ENCODE measurements at places on chromosomes 4 and X.

GRCh38 chr4:102687373-102687981 is 73.3 kb downstream of the MANBA start:
- DNase-seq, result no peak

DNA sequence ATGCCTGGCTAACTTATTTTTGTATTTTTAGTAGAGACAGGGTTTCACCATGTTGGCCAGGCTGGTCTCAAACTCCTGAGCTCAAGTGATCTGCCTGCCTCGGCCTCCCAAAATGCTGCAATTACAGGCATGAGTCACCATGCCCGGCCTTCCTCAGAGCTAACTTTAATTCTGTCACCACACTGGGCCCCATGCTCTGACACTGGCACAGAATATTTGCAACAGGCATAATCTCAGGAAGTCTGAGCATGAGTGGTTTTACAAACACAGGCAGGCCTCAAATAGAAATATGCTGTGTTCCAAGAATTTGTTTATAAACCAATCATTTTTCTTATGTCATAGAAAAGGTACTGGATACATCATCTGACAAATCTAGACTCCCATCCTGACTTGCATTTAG is 32.7 kb upstream of the FAM9C start:
- no peak for DNase-seq

- no peak for DNase-seq
Observed at GRCh38 chr4:113607998-113608397, 153.5 kb downstream of the CAMK2D start.

GRCh38 chr4:98771959-98772632 is 113.7 kb upstream of the TSPAN5 start:
- DNase-seq, result no peak

GRCh38 chr4:41681054-41681453 is 67.5 kb downstream of the PHOX2B start:
- DNase-seq, result no peak

DNA sequence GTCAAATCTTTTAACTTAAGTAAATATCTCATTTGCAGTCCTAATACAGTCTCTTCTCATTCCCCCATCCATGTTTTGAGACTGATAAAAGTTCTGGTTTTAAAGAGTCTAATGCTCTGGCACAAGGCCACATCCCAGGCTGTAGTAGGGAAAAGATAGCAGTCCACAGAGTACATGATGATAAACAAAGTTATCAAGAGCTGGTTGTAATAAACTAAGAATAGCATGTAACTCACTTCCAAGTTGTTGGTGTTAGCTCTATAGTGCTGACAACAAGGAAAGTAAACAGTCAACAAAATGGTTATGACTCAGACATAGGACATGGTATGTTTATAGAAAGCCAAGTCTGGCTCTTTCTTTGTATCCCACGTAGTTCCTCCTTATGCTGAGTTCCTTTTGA is 21.8 kb upstream of the AREG start:
- DNase-seq, result no peak

DNA sequence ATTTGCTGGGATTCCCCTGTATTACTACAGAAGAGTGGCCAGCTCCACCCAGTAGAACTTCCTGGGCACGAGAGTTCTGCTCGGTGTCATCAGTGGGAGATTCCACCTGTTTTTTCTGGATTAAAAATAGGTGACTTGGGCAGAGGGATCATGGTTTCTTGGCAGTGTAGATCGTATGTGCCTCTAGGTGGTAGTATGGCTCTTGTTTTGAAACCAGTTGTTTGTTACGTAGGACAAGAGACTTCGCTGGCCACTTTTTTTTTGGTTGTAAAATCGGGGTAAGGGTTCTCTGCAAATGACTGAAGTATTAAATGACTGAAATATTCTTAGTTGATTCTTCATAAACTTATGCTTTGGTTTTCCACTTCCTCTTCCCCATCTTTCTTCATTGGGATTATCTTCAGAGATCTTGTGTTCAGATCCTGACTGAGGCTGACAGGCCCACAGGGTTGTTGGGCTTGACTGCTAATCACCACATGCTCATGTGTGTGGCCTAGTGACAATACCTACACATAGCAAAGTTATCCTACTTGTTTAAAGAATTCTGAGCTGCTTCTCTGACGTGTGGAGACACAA is 43.8 kb upstream of the WDR1 start:
- no peak for DNase-seq

- no peak for DNase-seq
Observed at GRCh38 chrX:79169484-79169883, 25.0 kb downstream of the GPR174 start.

DNA sequence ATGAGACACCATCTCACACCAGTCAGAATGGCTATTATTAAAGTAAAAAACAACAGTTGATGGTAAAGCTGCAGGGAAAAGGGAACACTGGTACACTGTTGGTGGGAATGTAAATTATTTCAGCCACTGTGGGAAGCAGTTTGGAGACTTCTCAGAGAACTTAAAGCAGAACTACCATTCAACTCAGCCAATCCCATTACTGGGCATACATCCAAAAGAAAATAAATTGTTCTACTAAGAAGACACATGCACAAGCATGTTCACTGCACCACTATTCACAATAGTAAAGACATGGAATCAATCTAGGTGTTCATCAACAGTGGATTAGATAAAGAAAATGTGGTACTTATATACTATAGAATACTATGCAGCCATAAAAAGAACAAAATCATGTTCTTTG is 135.0 kb downstream of the REELD1 start:
- no peak for DNase-seq

DNA sequence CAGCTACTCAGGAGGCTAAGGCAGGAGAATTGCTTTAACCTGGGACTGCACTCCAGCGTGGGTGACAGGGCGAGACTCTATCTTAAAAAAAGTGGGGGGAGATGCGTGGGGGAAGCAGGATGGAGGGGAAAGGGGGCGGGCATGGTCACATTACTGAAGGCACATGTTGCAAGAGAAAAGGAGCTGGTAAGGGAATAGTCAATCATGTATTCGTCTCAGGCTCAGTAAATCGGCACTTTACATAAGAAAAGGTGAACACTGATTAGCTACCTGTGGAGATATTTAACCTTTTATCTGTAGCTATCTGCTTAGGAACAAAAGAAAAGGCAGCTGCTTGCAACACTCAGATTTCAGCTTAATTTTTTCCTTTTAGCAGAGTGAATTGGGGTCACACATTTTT is 132.5 kb downstream of the PLS3 start:
- no peak for DNase-seq

- DNase-seq, result no peak
Observed at GRCh38 chrX:112753116-112753515, 73.4 kb upstream of the LHFPL1 start.

GRCh38 chr4:55706541-55706940 is 70.4 kb upstream of the NMU start:
- DNase-seq, result no peak

- DNase-seq, result no peak
Observed at GRCh38 chrX:11241720-11242119, 51.5 kb upstream of the AMELX start.

- DNase-seq, result no peak
Observed at GRCh38 chrX:154486052-154486395, 391 bp downstream of the UBL4A start.

- no peak for DNase-seq
Observed at GRCh38 chr4:16418814-16419213, 192.5 kb upstream of the TAPT1 start.

DNA sequence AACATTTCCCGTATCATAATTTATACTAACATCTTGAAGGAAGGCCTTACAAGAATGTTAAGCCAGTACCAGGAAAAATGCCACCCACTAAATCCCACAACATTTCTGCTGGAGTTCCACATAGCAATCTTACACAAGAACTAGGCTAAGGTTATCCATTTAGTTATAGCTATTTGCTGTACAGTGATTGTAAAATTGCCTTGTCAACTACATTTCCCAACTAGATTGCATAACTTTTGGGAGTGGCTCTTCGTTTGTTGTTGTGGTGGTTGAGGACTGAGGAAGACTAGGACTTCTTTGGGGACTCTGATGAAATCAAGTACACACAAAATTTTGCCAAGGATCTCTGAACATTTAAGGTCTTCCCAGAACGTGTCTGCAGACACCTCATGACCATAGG is 8.0 kb downstream of the IBSP start:
- DNase-seq, result no peak

DNA sequence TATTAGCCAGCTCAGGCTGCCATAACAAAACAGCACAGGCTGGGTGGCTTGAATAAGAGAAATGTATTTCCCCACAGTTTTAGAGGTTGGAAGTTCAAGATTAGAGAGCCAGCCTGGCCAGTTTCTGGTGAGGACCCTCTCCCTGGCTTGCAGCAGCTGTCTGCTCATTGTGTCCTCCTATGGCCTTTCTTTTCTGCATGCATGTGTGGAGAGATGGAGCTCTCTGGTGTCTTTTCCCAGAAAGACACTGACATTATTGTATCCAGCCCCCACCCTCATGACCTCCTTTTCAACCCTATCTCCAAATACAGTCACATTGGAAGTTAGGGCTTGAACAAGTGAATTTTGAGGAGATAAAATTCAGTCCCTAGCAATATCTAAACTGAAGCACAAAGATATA is 263.8 kb upstream of the PABPC4L start:
- no peak for DNase-seq

Measured in stimulated activated CD4-positive, alpha-beta T cell treated with anti-CD3 and anti-CD28 coated beads, TNF-alpha, amount 100 ng/mL, for 1 hour (primary cell).